ENCODE measurements at places on chromosomes 7 and 10.

GRCh38 chr7:17415955-17416354 lies 117.5 kb downstream of the AHR start:
- no peak for DNase-seq

- DNase-seq = no peak
Measured at GRCh38 chr10:131847241-131847783, 53.5 kb upstream of the PPP2R2D start.

DNA sequence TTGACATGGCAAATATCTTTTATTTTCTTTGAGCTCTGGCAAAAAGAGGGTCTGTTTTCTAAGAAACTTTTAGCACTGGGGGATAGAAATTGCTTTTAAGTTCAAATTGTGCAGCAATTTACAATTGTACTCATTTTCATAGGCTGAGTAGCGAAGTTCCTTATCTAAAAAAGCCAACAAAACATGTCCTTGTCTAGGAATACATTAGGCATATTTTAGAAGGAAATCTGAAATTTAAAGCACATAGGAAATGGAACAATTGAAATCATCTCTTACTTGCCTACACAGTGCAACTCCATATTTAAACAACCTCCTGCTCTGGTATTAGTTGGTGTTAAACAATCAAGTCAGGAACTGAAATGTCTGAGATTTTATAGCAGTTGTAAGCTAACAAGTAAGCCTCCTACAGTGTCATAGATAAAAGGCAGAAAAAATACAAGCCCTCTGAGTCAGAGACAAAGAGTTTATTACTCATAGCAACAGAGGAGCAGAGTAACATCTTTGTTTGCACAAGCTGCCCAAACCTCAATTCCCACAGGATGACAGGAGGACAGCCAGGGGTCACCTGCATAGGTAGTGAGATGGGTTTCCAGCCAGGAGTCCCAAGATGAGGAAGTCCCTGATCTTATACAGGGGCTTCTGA lies 280.2 kb upstream of the HGF start:
- peak; percentile 7 for DNase-seq

DNA sequence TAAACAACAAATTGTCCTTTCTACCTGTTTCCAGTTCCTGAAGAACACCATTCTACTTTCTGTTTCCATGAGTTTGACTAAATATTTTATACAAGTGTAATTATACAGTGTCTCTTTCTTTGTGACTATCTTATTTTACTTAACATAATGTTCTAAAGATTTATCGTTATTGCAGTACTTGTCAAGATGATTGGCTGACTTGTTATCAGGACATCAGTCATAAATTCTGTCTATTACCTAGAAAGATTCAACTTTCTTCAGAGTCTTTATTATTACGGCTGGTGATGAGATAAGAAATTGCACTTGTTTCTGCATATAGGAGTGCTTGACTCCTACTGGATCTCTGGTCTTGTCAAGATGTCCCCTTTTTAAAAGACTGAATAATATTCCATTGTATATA lies 93.9 kb upstream of the ZNF92 start:
- DNase-seq = no peak

GRCh38 chr10:68231106-68231816 lies 652 bp downstream of the ATOH7 start:
- peak; percentile 97 for DNase-seq

GRCh38 chr10:110357252-110357780 lies 52.6 kb upstream of the SMNDC1 start:
- DNase-seq = no peak

All from H54 (cell line).